ENCODE measurements at places on chromosomes 3 and 15. TPM values are rescaled to one million over a fixed set of nuclear protein-coding genes. Genes with fewer than 3 reads are reported as not detected.

DNA sequence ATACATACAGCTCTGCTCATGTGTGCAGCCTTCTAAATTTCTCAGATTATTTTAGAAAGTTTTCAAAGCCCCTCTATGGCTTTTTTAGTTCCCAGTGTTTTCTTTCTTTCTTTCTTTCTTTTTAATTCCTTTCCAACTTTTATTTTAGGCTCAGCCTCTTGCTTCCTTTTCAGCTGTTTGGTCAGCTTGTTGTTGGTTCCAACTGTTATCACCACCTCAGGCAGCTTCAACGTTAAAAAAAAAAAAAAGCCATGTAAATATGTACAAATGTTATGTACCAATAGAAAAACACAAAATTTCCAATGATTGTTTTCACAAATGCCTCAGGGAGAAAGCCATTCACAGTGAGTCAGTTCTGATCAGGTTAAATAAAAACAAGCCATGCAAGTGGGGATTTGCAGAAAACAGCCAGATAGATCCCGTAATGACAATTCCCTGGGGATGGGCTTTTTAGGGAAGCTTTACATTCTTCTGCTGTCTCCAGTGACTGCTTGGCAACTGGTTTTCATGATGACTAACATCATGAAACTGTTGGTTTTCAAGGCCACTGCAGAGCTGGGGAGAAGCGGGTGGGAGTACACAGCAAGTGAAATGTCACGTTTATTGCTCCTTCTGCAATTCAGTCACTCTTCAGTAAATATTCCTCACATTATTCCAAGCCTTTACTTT is 908.4 kb downstream of the EPHA3 start:
- no peak for DNase-seq

The C15orf62 gene
- 0.61 TPM for total RNA-seq

DNA sequence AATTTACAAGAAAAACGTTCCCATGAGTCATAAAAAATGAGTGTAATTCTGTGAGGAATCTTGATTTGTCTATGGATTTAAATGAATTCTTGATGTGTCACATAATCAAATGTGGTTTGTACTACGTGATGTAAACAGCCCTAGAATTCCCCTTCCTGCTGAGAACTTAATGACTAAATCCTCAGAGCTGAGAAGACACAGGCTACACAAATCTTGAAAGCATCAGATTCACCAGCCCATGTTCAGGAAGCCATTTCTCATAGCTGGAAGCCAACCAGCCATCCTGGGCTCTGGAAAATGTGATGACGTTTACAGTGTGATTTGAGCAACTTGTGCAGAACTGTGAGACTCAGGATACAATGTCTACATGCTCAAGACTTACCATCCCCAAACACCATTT is 193.7 kb upstream of the MME start:
- DNase-seq: no peak

- DNase-seq: no peak
Observed at GRCh38 chr3:87702600-87702999, 356.2 kb downstream of the CGGBP1 start.

The ZNF774 gene
- total RNA-seq: 1.2 TPM

The XCR1 gene
- not detected for total RNA-seq

The SEC22C gene
- 35.0 TPM for total RNA-seq

- DNase-seq: no peak
Observed at GRCh38 chr15:38398134-38398533, 55.8 kb upstream of the FAM98B start.

- DNase-seq: no peak
Observed at GRCh38 chr15:69825941-69826818, 271.5 kb downstream of the TLE3 start.

GRCh38 chr3:55708921-55709320 is 221.8 kb upstream of the WNT5A start:
- no peak for DNase-seq
